Kidney tubule cell (primary cell): ENCODE measurements at places on chromosomes 7 and 10.

DNA sequence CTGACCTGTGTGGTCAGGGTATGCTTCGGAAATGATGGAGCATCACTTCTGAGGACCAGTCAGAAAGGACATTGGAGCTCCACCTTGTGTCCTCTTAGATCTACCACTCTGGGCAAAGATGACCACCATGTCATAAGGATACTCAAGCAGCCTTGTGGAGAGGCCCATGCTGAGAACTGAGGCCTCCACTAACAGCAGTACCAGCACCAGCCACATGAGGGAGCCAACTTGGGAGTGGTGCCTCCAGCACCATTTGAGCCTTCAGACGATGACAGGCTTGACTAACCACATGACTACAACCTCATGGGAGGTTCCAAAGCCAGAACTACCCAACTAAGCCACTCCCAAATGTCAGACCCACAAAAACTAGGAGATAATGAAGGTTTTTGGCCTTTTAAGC lies 116.0 kb downstream of the NPTX2 start:
- DNase-seq: peak; percentile 63

GRCh38 chr10:97017474-97017903 lies 168.3 kb downstream of the SLIT1 start:
- DNase-seq: no peak

DNA sequence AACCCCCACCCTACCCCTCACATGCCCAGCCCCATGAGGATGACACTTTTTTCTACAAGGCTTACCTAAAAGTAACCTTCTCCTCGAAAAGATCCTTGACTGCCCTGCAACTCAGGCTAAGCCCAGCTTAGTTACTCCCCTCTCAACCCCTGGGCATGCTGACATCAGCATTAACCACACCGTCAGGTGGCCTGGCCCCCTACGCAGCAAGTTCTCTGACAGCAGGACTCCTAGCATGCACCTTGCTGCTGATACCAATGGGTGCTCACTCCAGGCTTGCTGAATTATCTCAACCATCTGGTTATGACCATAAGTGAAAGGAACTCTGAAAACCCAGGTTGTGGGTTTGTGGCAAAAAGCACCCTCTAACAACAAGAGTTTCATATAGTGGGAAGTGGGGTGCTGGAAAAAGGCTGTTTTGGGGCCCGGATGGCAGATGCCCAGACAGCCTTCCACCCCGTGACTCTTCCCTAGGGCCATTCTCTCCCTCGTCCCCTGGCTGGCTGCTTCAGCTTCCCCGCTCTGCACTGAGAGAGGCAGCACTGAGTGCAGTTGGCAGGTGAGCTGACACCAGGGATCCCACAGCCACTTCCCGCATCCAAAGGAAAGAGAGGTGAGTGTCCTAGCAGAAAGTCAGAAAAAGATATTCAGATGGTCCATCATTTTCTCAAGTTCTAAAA lies 518.9 kb downstream of the KCNMA1 start:
- DNase-seq: no peak

DNA sequence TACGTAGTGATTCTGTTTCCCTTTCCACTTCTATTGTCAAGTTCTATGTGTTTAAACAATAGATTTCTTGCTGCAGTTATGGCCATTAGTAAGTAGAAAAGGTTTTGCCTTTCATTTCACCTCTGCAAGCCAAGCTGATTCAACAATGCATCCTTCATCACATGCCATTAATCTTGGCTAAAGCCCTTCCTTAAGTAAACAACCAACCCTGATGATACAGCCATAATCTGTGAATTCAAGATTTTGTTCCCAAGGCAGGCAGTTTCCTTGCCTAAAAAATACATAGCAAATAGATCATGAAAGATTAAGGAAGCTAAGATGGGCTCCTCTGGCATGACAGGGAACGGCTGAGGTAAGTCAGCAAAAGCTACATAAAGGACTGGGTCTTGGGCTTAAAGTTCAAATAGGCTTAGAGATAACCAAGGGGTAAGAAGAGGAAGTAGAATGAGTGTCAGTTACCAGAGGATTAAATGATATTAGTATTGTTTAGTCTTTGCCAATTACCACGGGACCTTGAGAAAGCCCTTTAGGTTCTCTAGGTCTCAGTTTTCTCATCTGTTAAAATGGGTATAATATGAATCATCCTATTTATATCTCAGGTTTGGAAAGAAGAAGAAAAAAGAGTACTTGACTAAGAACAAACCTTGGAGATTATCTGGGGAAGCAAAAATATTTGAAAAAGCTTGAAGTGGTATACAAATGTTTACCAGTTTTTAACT lies 35.9 kb upstream of the ANK3 start:
- peak; percentile 12 for DNase-seq

DNA sequence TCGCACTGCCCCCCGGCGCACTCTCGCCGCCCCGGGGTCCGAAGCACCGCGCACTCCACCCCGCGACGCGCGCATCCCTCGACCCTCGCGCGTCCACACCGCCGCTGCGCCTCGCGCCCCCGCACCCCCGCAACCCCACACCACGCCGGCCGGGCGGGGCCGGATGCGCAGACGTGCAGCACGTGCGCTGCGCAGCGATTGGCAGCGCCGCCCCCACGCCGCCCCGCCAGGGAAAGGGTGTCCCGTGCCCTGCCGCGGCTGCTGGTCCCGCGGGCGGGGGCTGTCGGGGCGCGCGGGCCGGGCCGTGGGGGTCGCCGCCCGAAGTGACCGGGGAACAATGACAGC lies 53.7 kb upstream of the KDM7A start:
- DNase-seq: peak; percentile 39

- no peak for DNase-seq
Observed at GRCh38 chr10:48725708-48726107, 41.0 kb downstream of the WDFY4 start.

GRCh38 chr7:261341-262250 lies 28.4 kb upstream of the FOXL3 start:
- DNase-seq: no peak

GRCh38 chr7:124781907-124782734 lies 16.5 kb upstream of the GPR37 start:
- DNase-seq: no peak

DNA sequence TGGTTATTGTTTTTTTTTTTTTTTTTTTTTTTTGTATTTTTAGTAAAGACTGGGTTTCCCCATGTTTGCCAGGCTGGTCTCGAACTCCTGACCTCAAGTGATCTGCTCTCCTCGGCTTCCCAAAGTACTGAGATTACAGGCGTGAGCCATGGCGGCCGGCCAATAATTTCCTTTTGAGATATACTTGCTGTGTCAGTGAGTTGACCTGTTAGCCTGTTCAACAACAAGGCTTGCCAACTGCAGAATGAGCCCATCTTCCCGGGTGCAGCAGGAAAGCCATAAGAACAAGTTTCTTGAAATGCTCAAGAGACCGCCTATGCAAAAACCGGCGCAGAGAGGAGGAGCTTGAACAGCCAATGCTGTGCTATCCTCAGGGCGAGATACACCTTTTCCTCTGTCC lies 112.5 kb downstream of the PRPF18 start:
- no peak for DNase-seq

DNA sequence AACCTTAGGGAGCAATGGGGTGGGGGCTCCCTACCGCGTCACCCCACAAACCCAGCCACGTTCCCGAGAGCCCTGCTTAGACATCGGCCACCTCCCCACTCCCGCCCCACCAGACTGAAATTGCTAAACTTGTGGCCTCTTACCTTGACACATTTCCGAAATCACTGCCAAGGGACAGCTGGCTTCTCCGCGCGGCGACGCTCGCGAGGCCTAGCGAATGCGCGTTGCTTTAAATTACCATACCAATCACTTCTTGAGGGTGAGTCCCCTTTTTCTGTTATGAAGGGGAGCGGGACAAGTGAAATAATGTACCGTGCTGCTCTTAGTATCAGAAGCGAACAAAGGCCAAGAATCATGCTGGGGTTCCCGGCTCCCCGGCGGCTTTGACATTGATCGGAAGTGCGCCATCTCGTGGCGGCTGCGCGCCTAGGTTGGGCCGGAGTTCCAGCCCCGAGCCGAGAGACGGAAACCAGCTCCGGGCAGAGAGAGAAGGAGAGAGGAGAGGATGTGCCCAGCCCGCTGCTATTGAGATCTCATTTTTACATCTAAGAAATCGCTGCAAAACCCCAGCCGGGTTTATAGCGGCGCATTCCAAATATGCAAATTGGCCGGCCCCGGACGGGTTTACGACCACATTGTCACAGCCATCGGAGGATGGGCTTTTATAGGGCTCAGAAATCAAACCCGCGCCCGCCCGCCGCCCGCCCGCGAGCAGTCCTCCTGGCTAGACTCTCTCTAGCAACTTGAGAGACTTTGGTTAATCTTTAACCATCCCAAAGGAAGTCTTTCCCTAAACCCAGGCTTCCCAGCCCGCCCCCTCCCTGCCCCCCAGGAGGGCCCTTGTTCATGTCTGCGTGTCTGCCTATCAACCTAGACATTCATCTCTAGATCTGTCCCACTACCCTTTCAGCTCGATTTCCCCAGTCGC lies 5.3 kb downstream of the HOXA11 start:
- peak; percentile 91 for DNase-seq

GRCh38 chr10:125967533-125967932 lies 71.2 kb downstream of the FANK1 start:
- no peak for DNase-seq

- DNase-seq: no peak
Observed at GRCh38 chr7:117011419-117012260, 58.3 kb downstream of the ST7 start.

DNA sequence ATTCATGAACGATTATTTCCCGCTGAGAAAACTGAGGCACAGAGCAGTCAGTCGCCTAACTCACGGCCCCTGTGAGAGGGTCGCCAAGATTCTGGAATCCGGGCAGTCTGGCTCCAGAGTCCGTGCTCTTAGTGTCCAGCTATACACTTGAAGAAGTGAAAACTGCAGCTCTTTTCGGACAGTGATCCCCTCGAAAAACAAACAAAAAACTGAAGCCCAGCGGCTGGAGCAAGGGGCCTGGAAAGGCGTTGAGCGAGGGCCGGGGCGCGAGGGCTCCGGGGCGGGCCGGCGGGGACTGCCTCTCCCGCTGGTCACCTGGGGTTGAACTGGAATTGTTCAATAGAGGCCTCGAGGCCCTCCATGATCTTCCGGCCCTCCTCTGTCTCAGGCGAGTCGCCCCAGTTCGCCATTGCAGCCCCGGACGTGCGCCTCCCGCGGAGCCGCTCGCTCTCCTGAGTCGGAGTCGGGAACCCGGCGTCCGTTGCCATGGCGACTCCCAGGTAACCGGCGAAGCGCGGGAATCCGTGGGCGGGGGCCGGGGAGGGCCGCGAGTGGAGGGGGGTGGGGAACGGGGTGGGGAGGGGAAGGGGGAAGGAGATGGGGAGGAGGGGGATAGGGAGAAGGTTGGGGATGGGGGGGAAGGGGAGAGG lies 881 bp downstream of the C10orf67 start:
- peak; percentile 80 for DNase-seq
